LoVo (cell line): ENCODE measurements at places on chromosomes 3 and 15.

GRCh38 chr3:186374376-186374775, 12.3 kb upstream of the DGKG start:
- no peak for DNase-seq

DNA sequence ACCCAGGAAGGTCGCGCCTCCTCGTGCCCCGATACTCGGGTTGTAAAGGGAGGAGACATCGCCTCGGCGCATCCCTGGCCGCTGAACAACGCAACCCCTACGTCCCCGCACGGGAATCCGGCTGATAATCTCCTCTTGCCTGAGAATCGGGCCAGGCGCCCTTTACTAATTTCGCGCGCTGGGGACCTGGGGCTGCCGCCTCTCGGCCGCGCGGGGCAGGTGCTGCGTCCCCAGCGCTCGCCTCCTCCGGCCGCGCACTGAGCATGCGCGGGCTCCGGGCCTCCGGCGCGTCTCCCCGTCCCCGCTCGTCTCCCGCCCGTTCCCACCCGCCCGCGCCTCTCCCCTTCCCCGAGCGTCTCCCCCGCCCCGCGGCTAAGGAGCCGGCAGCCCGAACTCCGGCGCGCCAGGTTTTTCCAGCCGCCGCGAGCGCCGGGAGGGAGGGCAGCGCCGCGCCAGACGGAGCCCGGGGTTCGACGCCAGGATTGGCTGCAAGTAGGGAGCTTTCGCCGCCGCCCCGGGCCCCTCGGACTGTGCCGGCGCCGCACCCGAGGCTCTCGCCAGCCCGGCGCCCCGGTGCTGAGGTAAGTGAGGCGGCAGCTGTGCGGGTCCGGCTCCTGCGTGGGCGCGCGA, at the start of gene CNTN4:
CNTN4 (plus strand) TSS at position 469 of the 630 bp plus-strand sequence.
- no peak for DNase-seq

DNA sequence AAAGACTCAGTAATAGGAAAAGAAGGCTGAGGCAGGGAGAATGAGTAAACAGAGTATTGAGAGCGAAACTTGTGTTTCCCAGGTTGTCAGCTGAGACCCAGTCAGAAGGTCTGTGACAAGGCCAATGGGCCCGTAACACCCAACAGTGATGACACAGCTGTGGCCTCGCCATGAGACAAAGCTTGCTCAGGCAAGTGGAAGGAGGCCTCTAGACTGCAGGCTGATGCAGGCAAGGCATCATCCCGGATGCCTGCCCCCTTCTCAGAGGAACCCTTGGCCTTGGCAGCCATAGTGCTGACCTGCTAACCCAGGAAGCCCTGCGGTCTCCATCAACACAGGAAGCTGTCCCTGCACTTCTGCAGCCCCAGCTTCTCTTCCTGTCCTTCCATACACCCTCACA, 15.4 kb downstream of the RAB6B start:
- DNase-seq: no peak

GRCh38 chr15:91863621-91864255, 10.2 kb downstream of the SLCO3A1 start:
- no peak for DNase-seq

DNA sequence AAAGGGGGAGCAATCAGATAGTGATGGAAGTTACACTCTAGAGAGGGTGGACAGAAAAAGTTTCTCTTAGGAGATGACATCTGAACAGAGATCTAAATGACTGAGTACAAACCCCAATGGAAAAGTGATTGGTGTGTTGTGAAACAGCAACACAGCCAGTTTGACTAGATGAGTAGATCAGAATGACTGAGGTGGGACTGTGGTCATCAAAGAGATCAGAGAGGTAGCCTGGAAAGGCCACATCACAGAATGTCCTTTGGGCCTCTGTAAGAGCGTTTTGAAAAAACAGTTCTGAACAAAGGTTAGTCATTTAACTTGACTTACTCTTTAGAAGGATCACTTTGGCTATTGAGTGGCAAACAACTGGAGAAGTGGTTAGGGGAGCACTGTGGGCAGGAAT, 10.6 kb downstream of the LRRC58 start:
- no peak for DNase-seq

DNA sequence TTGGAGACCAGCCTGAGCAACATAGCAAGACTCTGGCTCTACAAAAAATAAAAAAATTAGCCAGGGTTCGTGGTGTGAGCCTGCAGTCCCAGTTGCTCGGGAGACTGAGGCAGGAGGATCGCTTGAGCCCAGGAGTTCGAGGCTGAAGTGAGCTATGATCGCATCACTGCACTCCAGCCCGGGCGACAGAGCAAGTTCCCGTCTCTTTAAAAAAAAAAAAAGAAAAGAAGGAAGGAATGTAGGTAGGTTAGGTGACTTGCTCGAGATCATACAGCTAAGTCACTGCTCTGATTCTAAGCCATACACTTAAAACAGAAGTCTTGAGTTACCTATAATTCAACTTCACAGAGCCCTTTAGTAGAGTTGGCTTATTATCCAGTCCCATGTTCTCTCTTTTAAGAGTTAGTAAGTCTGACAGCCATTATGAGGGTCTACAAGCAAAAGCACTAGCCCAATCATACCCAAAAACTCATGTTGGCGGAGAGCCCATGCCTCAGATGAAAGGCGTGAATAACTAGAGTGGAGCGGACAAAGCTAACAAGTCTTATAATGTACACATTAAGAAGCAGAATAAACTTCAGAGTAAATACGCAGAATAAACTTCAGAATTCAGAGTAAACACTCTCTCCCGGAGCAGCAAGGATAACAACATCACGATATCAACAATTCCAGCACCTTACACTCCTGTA, 768 bp downstream of the AAGAB start:
- DNase-seq: peak; percentile 31

- no peak for DNase-seq
Measured at GRCh38 chr15:86664581-86664980, 584.9 kb downstream of the AGBL1 start.

- peak; percentile 34 for DNase-seq
Measured at GRCh38 chr3:177396733-177397132, 199.5 kb upstream of the TBL1XR1 start.

GRCh38 chr15:92638291-92638708, 17.3 kb downstream of the FAM174B start:
- DNase-seq: no peak

GRCh38 chr15:69972436-69972835, 125.3 kb downstream of the TLE3 start:
- no peak for DNase-seq

- no peak for DNase-seq
Measured at GRCh38 chr3:71975573-71975972, 190.6 kb upstream of the PROK2 start.

DNA sequence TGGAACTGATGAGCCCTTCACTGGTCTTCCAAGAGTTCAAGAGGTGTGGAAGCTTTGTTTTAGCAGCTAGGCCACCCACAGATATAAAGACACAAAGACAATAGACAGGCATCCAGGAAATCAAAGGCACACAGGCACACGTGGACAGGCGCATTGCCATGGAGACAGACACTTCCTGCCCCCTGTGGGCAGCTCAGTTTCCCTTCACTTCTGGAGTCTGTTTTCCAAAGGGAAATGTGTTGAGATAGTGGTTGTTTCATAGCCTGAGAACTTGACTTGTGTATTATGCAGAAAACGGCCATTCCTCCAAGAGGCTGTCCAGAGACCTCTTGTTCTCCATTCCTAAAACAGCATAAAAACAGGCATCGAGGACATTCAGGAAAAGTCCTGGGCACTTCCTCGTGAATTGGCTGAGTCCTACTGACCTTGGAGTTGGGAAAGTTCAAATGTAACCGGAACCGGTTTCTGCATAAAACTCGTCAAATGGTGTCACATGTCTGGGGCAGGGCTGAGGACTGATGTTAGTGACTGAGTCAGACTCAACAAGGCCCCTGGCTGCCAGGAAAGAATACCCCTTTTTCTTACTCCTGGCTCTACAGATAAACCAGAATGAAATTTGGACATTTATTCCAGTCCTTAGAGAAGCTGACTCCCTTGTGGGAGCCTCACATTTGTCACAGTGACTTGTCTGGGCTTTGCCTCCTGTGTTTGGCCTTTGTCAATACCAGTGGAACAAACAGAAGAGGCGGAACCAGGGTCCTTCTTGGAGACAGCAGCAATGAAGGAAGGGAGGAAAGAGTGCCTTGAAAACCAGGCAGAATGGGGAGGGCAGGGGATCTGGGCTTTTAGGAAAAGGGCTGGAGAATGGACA, 1.3 kb downstream of the ALPK3 start:
- no peak for DNase-seq

GRCh38 chr3:37050282-37050681, 57.0 kb downstream of the MLH1 start:
- DNase-seq: no peak

- no peak for DNase-seq
Measured at GRCh38 chr3:77514766-77515165, 474.9 kb downstream of the ROBO2 start.

- no peak for DNase-seq
Measured at GRCh38 chr3:54120657-54121413, 1.5 kb upstream of the CACNA2D3 start.

GRCh38 chr3:185926445-185926844, 11.4 kb downstream of the TRA2B start:
- DNase-seq: no peak

DNA sequence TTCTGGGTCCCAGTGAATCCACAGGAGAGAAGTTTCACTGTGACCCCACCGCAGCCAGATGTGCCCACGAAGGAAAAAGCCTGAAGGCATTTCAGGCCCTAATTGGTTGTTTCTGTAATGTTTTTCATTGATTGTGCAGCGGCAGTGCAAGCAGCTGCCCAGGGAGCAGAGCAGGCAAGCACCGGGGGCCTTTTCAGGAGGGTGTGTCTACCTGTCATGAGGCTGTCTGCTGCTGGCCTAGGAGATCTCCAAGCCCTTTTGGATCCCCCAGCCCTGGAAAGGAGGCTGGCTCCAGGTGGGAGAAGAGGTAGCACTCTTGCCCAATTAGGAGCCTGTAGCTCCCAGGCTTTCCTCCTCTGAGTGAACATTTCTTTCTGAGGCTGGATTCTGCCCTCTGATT, 108.8 kb downstream of the EPHB1 start:
- no peak for DNase-seq

GRCh38 chr15:41435037-41435786, 18.3 kb downstream of the RTF1 start:
- DNase-seq: no peak

DNA sequence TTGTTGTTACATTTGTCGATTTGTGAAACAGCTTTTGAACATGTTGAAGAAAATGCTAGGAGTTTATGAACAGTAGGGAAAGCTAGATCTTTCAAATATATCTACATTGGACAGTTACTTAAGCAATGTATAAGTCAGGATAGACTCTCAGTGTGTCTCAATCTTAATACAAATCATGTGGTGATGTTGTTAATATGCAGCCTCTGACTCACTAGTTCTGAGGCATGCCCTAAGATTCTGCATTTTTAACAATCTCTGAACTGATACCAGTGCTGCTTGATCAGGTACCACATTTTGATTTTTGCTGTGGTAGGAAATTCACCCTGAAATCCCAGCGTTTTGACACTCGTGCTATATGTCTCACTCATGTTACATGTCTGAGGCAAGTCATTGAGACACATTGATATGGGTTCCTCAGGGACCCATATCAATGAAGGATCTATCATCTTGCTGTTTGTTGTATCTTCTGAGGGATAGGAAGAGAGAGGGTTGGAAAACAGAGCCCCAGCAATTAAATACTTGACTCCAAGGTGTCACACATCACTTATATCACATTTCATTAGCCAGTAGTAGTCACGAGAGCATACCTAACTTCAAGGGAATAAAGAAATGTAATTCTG, 597.9 kb downstream of the TAFA4 start:
- DNase-seq: no peak

- DNase-seq: no peak
Measured at GRCh38 chr3:154137036-154137435, 15.8 kb downstream of the ARHGEF26 start.

DNA sequence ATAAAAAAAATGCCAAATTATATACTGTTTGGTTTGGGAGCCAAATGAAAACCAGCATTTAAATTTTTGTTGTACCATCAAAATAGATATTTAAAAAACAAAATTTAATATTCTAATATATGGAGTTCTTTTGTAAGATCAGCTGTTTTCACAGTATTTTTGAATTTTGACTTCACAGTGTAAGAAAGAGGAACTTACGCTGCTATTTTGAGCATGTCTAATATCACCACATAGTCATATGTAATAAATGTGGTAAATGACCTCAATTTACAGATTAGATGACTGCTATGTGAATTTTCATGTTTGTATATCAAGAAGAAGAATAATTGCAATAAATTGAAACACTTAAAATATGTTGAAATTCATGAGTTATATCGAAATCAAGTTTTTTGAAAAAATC, 189.6 kb downstream of the ARRDC4 start:
- no peak for DNase-seq

DNA sequence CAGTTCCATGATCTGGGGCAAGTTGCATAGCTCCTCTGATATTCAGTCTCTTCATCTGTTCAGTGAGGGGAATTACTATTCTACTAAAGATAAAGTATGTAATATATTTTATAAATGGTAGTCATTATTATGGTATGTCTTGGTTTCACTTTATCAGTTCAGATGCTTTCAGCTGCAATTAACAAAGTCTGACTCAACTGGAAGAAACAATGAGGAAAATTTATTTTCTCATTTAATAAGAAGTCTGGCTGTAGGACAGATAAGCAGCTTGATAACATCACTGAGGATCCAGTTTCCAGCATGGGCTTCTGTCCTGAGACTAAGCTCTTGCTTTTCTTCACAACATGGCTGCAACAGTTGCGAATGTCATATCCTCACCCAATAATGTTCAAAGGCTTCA, 354.3 kb upstream of the TRIM42 start:
- DNase-seq: no peak

DNA sequence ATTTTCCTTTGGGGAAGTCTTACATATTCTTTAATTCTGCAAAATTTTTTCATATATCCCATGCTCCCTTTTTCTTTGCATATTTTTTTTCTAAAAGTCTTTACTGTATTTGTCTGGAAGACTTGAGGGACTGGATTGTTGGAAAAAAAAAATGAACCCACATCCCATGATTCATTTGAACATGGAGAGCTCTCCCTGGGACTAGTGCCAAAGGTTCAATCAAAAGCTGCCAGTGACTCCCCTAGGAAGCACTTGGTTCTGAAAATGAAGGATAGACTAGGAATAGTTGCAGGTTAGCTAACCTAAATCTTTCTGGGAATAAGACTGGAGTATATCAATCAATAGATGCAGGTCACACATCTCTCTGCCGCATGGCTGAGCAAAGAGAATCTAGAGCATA, 16.4 kb upstream of the BNC1 start:
- DNase-seq: no peak

DNA sequence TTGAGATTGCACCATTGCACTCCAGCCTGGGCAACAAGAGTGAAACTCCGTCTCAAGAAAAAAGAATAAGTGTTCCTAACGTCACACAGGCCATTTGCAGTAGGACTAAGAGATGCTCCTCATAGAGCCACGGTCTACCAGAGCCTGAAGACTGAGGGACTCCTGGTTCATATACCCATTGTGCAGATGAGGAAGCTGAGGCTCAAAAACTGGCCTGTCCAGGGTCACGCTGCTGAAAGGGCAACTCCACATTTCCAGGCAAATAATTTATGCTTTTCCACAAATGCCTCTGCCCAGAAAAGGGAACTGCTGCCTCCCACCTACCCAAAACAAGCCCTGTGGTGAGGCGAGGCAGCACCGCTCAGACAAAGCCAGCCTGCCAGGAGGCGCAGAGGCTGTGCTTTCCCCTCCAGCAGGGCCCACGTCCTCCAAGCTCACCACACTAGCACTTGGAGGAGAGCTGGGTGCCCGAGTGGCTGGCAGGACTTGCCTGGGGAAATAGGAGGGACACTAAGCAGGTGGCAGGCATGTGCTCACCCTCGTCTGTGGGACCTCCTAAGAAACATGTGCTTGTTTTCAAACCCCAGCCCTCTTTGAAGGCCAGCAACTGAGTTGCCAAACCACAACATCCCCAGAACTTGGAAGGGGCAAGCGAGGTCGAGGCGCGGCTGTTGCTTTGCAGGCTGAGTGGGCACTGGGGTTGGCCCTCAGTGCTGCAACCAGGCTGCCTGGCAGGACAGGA, 195.6 kb downstream of the XXYLT1 start:
- no peak for DNase-seq
